ENCODE measurements at places on chromosomes 7 and 10. TPM values are rescaled to one million over a fixed set of nuclear protein-coding genes. Genes with fewer than 3 reads are reported as not detected.

Gene SLC13A4
- 0.28 TPM for total RNA-seq

Gene SLC26A3
- 12.0 TPM for total RNA-seq

Gene MMD2
- total RNA-seq = not detected

Gene ZNF365
- 0.41 TPM for total RNA-seq

Gene CALCR
- total RNA-seq = not detected

Gene AZGP1
- 3.5 TPM for total RNA-seq

Gene IKZF1
- total RNA-seq = 5.5 TPM

Gene PON1
- total RNA-seq = not detected

Gene RBP3
- not detected for total RNA-seq

Gene SPDYE9
- not detected for total RNA-seq

Gene EIF5AL1
- under 0.01 TPM for total RNA-seq

- no peak for DNase-seq
Measured at GRCh38 chr10:103583871-103584215, 90.3 kb downstream of the NEURL1 start.

DNA sequence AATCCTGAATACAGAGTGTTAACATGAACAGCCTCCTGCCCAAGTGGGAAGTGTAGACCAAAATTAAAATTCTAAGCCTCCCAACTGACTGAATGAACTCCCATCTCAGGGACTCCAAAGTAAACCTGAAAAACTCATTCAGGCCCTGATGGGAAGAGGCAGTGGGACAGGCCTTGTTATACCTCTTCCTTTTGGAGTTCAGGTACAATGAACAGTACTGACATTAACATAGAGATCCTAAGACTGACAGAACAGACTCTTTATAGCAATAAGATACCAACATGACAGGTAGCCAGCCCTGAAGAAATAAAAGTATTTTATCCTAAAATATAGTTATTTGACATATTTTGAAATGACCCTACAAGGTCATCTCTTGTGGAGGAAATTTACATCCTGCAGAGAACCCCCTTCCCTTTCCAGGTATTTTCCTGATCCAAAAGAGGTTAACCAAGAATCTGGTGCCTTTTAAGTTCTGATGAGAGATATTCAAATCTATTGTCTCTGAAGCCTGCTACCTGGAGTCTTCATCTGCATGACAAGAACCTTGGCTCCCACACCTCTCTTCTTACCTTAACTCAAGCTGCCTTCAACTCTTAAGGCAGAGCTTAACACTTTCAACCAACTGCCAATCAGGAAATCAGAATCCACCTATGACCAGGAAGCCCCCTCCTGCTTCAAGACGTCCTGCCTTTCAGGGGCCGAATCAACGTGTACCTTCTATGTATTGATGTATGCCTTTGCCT lies 103.3 kb upstream of the PFKP start:
- DNase-seq = no peak

- no peak for DNase-seq
Measured at GRCh38 chr10:48448796-48449195, 142.3 kb downstream of the MAPK8 start.

- no peak for DNase-seq
Measured at GRCh38 chr10:93629647-93630305, 17.4 kb downstream of the PDE6C start.

- no peak for DNase-seq
Measured at GRCh38 chr7:131090886-131091692, 236.6 kb upstream of the MKLN1 start.

DNA sequence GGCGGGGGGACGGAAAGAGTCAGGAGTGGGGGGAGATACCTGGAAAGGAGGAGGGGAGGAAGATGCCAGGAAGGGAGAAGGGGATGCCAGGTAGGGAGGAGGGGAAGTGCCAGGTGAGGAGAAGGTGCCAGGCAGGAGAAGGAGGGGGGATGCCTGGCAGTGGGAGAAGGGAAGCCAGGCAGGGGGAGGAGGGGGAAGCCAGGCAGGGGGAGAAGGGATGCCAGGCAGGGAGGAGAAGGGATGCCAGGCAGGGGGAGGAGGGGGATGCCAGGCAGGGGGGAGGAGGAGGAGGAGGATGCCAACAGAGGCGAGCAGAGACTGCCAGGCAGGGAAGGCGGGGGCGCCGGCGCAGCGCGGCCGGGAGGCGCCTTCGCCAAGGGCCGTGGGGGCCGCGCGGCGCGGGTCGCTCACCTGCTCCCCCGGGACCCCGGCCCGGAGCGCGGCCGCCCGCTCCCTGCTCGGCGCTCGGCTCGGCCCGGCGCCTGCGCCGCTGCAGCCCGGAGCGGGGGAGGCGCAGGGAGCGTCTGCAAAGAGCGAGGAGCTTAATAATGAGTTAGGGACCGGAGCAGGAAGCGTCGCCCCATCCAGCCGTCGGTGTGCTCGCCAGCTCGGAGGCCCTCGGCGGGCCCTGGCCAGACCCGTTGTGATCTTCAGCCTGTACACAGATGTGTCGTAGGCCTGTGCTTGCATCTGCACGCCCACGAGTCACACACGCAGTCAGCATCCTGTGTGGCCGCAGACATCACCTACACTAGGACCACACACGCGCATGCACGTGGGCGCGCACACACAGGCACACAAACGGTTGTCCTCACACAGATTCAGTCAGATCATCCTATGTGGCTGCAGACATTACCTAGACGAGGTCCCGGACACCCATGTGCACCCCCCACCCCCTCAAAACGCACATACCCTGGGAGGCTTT lies 28.4 kb upstream of the SMARCD3 start:
- peak; percentile 78 for DNase-seq

DNA sequence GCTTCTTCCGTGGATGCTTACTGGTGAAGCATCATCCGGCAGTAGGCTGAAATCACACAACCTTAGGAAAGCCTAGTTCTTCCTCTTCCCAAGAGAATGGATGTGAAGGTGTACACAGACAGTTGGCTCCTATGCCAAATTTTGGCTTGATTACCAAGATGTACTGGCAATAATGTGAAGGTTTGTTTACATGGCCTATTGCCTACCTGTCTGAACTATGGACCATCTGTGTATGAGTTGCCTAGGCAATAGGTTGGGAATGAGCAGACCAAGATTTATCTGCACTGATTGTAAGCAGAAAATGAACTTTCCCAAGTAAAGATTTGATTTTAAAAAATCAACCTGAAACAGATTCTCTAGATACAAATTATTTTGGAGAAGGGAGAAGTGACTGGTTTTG lies 325.9 kb upstream of the SORCS1 start:
- no peak for DNase-seq

DNA sequence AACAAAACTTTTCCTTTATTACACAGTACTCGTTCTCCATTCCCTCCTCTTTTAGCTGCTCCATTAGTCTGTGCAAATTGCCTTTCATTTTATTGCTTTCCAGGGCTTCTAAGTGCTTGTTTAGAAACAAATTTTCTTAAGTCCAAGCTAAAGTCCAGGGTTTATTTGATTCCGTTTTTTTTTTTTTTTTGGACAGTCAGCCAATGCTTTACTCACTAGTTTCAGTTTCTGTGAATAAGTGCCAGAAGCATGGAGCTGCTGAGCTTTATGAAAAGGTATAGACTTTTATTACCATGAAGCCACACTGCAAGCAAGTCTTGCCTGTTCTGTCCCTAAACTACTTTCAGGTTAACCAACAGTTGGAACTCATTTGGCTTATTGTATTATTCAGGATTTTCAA lies 455.0 kb downstream of the GFRA1 start:
- DNase-seq = no peak

DNA sequence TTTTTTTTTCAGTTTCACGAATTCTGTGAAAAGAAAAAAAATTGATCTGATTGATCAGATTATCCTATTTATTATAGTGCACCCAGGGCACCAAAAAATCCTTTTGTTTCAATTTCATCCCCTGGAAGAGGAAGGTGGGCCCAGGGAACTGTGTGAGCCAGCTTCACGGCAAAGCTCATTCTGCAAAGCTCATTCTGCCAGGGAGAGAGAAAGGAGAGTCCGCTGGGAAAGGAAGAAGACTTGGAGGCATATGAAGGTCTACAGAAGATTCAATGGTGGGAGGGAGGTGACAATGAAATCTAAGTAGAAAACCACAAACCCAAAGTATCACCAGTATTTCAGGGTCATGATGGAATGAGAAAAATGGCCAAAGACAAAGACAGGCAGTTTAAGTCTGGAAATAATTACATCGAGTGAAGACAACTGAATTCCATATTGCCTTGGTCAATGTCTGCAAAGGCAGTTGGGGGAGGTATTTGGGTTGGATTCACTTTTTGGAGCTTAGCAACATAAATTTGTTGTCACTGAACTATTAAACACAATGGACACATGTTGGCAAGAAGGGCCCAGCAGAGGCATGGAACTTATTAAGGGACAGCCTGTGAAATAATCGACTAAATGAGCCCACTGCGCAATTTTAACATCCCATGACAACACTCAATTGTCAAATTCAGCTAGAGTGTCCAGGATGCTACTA lies 587.8 kb upstream of the MKI67 start:
- DNase-seq = no peak

- no peak for DNase-seq
Measured at GRCh38 chr10:86586516-86586915, 64.9 kb upstream of the WAPL start.

DNA sequence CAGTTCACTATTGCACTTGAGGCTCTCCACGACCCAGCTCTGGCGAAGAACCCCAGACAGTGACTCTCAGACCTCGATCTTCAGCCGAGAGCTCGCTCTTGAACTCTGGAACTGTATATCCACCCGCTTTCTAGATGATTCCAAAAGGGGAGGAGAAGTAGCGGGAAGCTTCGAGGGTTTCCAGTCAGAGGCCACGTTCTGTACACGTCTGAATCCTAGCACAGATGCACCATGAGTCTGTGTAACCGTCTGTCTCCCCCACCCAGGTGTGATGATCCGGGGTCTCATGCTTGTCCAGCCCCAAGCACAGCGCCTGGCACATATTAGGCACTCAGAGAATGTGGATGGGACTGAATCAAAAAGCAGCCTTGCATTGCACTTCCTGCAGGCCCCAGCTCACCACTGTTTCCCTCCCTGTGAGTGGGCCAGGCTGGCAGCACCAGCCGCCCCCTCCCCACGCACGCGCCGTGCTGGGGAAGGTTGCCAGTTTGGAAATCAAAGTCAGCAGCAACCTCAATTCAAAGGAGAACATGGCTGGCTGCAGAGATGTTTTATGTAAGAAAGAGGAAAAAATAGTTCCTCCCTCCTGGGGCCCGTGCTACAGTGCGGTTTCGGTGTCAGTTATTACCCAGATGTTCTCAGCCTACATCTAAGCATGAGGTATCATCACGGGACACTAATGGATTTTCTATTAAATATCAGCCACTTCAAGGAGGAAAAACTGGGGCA lies 5.7 kb downstream of the GRID2IP start:
- DNase-seq = no peak

DNA sequence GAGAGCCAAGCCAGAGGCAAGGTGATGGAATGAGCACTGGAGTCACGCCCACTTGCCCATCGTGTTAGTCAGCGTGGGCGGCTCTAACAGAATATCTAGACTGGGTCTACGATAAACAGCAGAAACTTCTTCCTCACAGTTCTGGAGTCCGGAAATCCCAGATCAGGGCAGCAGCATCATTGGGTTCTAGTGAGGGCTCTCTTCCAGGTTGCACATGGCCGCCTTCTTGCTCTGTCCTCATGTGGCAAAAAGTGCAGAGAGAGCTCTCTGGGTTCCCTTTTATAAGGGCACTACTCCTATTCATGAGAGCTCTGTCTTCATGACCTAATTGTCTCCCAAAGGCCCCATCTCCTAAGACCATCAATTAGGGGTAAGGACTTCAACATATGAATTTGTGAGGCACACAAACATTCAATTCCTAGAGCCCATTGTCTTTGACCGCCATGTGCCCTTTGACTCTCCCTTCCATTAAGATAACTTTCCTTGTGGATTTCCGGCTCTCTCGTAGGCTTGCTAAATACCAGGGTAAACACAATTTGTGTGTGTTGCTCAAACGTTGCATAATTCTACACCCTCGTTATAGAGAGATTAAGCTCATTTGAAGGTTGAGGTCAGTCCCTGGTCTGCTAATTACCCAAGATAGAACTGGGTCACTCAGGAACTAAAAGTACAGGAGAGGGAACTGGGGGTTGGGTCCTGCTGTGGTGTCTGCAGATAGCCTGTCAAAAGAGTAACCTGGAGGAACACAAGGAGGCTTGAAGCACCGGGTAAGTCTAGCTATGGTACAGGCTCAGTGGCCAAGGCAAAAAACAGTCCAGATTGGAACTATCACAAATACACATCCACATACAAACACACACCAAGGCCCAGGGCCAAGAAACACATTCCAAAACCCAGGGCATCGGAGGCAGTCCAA lies 28.7 kb upstream of the USP6NL start:
- DNase-seq = no peak

DNA sequence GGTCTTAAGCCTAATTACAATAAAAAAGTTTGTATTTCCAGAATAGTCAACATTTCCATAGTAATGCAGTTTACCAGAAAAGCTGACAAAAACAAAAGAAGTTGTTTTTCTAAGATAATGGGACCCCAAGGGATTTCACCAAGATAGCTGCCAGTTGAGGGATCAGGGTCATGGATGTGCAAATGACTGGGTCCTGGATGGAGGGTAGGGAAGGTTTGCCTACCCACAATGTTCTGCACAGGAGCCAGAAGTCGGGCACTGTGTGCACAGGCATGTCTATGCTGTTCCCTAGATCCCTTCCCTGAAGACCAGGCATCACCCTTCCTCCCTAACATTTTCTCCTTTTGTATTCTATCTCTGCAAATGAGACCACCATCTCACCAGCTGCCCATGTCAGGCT lies 94.1 kb upstream of the FAM133B start:
- no peak for DNase-seq

Measured in sigmoid colon (tissue), 7 donors.